ENCODE measurements at places on chromosomes 5 and 9. TPM values are rescaled to one million over a fixed set of nuclear protein-coding genes. Genes with fewer than 3 reads are reported as not detected.

GRCh38 chr9:77284616-77285015 lies 107.3 kb downstream of the VPS13A start:
- DNase-seq = no peak

DNA sequence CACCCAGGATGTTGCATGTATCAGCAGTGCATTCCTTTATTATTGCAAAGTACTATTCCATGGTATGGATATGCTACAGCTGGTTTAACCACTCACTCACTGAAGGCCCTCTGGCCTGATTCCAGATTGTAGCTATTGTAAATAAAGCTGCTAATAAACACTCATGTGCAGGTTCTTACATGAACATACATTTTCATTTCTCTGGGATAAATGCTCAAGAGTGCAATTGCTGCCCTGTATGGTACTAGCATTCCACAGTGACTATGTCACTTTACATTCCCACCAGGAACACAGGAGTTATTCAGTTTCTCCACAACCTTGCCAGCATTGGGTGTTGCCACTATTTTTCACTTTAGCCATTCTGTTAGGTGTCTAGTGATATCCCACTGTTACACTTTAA lies 267.6 kb downstream of the SPOCK1 start:
- no peak for DNase-seq

DNA sequence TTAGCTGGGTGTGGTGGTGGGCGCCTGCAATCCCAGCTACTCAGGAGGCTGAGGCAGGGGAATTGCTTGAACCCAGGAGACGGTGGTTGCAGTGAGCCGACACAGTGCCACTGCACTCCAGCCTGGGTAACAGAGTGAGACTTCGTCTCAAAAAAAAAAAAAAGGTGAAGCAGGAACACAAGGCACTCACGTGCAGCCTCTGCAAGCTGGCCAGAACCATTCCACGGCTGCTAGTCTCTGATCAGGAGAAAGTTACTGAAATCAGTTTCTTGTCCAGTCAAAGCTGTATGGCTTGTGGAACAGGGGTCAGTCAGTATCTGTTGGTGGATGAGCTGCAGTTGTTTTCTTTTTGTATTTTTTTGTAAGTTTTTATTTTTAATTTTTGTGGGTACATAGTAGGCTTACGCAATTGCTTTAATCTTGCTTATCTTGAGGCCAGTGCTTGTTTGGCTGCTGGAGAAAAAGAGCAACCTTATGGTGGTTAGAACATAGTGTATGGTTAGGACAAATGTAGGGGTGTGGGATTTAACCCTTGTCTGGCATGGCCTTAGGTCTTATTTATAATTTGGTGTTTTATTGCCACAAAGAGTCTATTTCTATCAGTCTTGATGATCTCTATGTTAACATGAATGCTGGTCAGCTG lies 32.7 kb upstream of the GTF2H2C start:
- no peak for DNase-seq

DNA sequence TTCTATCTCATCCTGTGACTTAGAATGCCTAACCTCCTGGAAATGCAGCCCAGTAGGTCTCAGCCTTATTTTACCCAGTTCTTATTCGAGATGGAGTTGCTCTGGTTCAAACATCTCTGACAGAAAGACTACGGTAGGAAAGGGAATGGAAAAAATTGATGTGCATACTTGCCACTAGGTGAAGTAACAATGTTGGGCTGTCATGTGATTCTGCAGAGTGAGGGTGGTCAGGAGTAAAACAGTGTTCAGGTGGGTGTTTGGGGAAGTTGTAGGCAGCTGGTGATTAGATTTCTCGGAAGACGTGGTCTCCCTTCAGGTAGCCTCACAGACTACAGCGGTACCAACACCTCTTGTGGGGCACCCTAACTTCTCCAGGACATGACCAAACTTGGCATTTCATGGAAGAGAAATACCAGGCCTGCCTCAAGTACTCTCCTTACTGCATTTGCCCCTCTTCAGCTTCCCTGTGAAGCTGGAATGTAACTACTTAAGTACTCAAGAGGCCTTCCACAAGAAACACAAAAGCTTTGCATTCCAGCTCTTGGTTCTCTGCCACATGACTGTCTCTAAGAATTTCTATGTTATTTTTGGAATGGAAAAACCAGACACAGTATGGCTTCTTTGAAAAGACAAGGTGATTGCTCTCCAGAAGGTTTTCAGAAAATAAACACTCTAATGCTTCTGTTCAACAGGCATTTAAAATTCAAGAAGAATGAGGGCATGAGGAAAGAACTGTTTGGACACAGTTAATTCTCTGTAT lies 17.4 kb upstream of the ENTREP1 start:
- DNase-seq = no peak

GRCh38 chr5:123505633-123506032 lies 6.3 kb upstream of the CSNK1G3 start:
- no peak for DNase-seq

DNA sequence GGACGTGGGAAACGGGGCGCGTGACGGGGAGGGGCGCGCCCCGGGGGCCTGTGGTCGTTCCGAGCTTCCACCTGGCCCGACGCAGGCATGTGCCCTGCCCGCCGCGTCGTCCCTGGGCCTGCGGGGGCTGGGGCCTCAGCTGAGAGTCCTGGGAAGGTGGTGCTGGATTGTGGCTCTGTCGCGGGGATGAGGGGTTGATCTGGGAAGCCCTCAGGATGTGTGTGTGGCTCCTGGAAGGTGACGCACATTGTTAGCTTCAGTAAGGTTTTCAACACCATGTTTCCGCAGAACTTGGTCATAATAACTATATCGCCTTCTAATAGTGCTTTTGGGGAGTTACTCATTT lies 589.1 kb downstream of the MTRR start:
- DNase-seq = no peak

- DNase-seq = no peak
These were observed 16.8 kb downstream of the SERINC5 start for GRCh38 chr5:80238778-80239679.

- no peak for DNase-seq
These were observed 289.0 kb upstream of the ANKRD55 start for GRCh38 chr5:56522169-56522568.

- DNase-seq = no peak
These were observed 153.6 kb upstream of the CDH9 start for GRCh38 chr5:27191786-27192510.

GRCh38 chr5:92605591-92605990 lies 975.4 kb downstream of the NR2F1-AS1 start:
- DNase-seq = no peak

GRCh38 chr5:61419106-61419505 lies 87.0 kb downstream of the ZSWIM6 start:
- DNase-seq = no peak

GRCh38 chr9:130668659-130669058 lies 4.3 kb downstream of the PRDM12 start:
- DNase-seq = no peak

- no peak for DNase-seq
These were observed 221.6 kb upstream of the DAP start for GRCh38 chr5:10982626-10983025.

DNA sequence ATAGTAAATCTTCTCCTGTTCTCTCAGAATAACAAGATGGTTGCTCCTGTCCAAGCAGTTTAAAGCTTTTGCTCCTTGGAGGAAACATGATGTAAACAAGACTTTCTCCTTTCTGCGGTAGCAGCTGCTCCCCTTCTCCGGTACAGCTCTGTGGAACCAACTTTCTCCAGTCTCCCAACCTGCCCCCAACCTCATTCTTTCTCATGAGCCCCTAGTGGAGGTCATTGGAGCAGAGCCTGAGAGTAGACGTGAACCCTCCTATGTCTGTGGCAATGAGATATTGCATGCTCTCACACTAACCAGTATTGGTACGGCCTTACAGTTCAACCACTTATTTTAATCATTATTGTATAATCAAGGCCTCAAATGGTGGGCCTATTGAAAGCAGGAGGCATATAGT lies 483.8 kb upstream of the CDH10 start:
- DNase-seq = no peak

DNA sequence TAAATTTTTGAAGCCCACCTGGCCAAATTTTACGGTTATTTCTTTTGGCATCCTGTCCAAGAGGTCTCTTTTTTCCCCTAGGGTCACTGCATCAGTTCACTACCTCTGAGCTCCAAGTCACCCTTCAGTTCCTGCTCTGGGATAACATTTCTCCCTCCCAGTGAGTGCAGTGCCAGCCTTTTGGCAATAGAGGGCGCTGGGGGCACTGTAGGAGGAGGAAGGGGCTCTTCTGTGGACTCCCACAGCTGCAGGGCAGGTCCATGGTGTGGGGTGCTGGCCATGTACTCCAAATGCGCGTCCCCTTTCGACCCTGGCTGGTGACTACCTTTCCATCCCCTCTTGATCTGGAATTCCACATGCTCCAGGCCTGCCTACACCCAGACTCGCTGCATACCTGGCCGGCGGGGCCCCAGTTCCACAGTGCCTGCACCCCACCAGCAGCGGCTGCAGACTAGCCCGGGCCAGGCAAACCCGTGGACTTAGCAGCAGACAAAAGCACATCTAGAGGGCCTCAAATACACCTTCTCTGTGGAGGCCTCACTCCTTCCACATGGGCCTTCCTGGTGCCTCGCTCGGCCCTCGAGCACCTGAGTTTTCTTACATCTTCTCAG lies 20.3 kb upstream of the NINJ1 start:
- DNase-seq = peak; percentile 42

GRCh38 chr5:135072387-135073281 lies 38.6 kb upstream of the PITX1 start:
- no peak for DNase-seq

DNA sequence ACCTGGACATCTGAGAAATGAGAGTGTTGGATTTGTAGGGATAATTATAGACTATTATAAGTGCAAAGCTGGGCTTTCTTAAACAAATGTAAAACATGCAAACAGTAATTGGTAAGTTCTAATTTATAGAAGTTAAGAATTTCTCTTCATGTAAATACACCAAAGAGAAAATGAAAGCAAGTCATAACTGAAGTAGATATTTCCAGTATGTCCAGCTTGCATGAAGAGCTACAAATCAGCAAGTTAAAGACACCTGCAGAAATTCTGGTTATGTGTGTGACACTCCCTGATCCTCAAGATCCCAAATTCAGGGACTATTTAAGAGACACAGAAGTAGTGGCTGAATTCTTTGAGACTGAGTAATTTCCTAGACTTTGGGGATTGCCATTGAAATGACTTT lies 308.9 kb downstream of the TLE4 start:
- no peak for DNase-seq

DNA sequence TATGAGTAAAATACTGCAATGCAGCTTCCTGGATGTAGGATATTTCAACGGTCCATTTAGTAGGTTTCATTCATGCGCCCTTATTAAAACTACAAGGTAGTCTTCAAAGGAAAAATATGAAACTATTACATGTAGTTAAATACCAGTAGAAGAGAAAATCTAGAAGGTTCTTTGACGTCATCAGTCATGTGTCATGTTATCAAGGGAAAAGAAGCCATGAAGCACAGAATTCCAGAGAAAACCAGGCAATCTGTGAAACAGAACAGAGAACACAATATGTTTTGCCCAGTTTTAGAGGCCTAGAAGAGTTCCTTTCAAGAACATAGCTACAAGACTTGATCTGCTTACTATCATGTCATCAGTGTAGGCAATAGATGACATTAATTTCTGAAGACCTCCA lies 38.4 kb downstream of the BNC2 start:
- DNase-seq = no peak

DNA sequence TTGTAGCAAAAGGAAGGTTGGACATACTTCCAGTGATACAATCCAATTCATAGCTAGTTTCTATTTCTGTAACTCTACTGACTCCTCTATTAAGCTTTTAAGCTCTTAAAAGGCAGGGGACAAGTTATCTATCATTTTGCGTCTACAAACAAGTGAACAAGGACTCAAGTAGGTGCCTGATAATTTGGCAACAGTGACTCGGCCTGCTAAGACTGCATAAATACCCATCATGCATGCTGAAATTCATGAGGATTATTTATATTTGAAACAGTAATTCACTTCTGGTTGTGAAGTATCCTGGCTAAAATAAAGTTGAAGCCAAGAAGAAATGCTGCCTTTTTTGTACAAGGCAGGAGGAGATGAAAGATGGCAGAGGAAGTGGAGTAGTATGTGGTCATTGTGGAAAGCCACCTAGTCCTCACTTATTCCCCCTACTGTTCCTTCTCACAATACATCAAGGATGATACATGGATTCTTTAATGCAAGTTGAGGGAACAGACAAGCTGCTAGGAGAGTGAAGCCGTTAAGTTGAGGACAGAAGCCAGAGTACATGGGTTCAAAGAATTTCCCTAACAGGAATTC lies 74.0 kb downstream of the MRPS27 start:
- DNase-seq = no peak

- DNase-seq = no peak
These were observed 95.4 kb downstream of the MACROH2A1 start for GRCh38 chr5:135303582-135304173.

DNA sequence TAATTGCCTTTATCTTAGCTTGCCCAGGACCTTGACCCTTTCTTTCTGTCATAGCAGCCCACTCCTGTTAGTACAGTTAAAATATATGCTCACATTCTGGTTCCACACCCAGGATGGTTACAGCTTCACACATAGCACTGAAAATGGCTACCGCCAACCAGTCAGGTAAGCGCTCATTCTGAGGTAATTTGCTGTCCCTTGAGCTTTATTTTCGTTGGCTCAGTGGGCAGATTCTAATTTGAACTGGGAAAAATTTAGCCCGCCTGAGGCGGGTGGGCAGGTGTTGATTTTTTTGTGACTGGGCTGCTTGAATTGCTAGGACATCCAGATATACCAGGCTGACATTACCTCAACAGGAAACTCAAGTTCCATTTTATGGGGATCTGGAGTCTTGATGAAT lies 137.5 kb downstream of the KCTD16 start:
- no peak for DNase-seq

- no peak for DNase-seq
These were observed 66.7 kb downstream of the HRH2 start for GRCh38 chr5:175724314-175725275.

- no peak for DNase-seq
These were observed 3.1 kb downstream of the KCTD16 start for GRCh38 chr5:144173766-144174165.

- DNase-seq = no peak
These were observed 33.9 kb downstream of the SLC24A2 start for GRCh38 chr9:19754921-19755320.

- no peak for DNase-seq
These were observed 1012.4 kb downstream of the CDH18 start for GRCh38 chr5:18975624-18976023.

DNA sequence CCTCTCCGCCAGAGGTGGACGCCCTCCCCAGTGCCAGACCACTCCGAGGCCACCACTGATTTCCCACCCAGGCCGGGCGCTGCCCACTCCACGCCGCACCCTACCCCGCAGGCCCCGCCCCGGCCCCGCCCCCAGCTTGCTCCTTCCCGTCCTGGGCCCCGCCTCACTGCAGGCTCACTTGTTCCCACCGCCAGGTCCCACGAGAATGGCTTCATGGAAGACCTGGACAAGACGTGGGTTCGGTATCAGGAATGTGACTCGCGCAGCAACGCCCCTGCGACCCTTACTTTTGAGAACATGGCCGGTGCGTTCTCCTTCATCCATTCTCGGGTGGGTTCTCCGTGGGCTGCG lies 6.5 kb downstream of the LRRC26 start:
- no peak for DNase-seq

Gene GABRA1
- total RNA-seq = not detected

Gene CSF2
- 30.8 TPM for total RNA-seq

Gene C6
- total RNA-seq = not detected

Gene RPL12
- 1,395 TPM for total RNA-seq

Gene CORO2A
- 8.2 TPM for total RNA-seq

Gene GFI1B
- not detected for total RNA-seq

Gene ENTPD8
- total RNA-seq = not detected

Gene TGFBI
- not detected for total RNA-seq

Gene ABO
- 0.20 TPM for total RNA-seq

Gene PCDHGA7
- total RNA-seq = not detected

Gene DIRAS2
- total RNA-seq = not detected

Data from activated CD4-positive, alpha-beta memory T cell treated with anti-CD3 and anti-CD28 coated beads, Interleukin-2, amount 10 ng/mL, durations not matched to agents 7 days and 5 days (primary cell).